ELF-1 (cell line): ENCODE measurements at places on chromosomes 6 and 20.

DNA sequence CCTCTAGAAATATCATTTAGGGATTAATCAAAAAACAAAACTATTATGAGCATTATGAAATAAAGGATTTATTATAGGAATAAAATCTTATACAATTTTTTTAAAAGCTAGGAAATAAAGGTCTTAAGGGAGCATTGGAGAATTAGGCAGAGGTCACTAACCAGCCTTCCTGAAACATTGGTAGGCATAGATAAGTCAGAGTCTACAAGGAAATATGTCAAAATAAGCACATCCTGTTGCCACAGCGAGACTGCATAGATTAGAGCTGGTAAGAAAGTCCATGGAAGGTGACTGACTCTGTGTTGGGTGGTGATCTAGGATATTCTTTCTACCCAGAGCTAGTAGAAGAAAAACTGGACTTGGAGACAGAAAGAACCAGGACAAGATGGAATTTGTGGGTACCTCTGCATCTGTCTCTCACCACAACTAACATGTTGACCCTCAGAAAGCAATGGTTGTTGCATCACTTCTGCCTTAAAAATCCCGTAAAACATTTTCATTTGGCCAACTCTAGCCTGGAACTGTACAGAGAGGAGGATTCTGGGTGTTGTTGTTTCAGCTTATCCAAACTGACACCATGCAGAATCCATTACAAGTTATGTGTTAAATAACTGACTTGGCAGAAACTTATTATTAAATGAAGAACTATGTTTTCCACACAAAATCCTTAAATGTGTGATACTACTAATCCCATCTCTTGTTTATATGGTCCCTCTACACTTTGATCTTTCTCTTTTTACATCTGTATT lies 77.1 kb downstream of the FBXO5 start:
- DNase-seq, result no peak

DNA sequence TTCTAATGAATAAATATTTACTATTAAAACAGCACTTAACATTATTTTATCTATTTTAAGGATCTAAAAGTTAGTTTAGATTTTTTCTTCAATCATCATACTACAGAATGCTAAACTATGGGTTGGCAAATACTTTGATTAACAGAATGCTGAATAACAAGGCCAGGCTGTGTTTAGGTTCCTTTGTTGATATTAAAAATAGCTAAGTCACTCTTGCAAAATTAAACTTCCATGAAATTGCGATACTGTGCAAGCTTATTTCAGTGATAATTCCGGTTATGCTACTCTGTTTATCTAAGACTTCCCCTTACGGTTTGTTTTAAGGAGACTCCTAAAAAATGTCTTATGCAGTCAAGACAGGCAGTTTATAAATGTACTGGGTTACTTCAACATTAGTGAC lies 2.8 kb downstream of the RNF24 start:
- DNase-seq, result no peak

GRCh38 chr6:92428448-92428847 lies 990.9 kb downstream of the EPHA7 start:
- DNase-seq, result no peak

DNA sequence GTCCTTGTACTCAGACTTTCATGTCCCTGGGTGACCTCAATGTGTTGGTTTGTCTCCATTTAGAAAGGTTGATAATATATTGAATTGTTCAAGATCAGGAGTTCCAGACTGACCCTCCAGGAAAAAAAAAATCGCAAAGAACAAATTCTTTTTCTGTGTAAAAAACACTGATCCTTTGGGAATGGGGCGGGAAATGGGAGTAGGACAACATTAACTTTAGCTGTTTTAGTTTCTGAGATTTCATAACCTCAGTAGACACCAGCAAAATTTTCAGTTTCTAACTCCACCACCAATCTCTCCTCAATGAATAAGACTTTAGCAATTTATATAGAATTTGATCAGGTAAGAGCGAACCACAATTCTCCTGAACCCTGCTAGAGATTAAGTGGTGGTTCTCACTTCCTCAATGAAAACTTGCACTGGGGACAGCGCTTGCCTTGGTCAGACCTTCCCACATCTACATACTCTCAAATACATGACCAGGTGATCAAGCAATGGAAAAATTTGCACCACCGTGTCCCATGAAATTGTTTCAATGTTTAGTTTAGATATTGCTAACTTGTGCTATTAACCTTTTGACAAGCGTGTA lies 231.2 kb upstream of the PLN start:
- DNase-seq, result no peak

DNA sequence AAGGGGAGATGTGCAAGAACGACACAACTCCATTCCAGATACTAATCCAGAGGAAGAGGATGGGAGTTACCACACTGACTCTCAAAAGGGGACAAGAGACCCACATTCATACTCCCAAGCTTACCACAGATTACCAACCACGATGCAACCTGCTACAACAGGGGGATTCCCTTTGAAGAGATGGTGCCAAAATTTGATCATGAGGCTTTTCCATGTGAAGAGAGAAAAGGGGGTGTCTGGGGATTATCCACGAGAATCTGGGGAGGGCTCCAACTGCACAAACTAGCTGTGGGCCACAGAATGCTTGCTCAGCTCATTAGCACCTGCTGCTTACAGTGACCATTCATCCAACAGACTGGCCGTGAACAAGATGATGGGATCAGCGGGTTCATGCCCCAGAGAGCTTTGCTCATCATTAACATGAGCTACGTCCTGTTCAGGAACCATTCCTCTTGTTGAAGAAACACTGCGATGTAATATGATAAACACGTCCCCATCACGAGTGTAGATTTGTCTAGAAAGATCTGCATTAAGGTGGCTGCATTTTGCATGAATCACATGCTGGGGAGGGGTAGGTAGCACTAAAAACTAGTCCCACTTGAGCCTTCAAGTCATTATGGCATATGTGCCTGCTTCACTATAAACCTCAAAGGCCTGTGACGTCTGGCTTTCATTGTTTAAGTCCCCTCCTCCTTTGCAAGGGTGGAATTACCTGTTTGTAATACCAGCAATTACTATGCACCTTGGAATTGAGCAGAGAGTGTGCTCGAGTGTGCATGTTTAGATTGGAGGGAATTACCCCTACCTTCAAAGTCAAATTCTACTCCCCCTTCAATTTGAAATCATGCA lies 4.0 kb downstream of the PLAGL2 start:
- DNase-seq, result no peak

DNA sequence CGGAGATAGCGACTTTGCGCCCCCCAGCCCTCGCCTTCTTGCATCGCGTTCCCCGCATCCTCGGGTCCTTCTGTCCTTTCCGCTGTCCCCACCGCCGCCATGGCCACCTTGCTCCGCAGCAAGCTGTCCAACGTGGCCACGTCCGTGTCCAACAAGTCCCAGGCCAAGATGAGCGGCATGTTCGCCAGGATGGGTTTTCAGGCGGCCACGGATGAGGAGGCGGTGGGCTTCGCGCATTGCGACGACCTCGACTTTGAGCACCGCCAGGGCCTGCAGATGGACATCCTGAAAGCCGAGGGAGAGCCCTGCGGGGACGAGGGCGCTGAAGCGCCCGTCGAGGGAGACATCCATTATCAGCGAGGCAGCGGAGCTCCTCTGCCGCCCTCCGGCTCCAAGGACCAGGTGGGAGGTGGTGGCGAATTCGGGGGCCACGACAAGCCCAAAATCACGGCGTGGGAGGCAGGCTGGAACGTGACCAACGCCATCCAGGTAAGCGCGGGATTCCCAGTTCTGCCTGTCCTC lies 401 bp downstream of the SLC32A1 start:
- DNase-seq, result no peak

DNA sequence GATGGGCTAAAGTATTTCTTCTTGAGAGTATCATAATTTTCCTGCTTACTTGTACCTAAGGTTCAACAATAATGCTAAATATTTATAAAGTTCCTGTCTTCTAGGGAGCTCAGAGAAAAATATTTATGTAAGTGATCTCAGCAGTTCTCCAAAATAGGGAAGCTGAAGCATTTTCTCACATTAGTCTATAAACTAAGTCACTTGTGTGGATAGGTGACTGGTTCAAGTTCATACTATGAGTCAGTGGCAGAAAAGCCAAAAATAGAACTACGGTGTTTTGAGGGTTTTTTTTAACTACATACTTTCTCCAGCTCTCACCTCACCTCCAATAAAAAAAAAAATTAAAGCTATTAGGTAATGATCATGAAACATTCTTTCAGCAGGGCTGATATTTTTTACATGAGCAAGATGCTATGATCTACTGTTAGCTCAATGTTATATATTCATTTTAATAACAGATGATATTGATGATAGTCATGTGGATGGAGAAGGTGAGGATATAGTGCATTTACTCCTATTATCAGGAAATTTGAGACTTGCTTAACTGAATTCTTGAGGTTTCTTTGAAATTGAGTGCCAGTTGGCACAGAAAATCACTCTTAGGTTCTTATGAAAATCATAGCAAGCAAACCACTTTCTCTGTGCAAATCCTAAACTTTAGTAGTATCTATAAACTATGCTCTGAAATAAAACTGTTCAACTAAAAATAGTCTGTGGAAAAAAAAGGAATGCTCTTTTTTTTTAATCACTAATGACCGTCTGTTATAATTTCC lies 4.1 kb upstream of the MOXD1 start:
- no peak for DNase-seq

GRCh38 chr6:150078788-150079187 lies 9.9 kb upstream of the ULBP3 start:
- no peak for DNase-seq

- DNase-seq, result peak; percentile 68
Observed at GRCh38 chr6:19892260-19892659, 55.1 kb downstream of the ID4 start.

GRCh38 chr6:1040393-1040792 lies 271.5 kb upstream of the FOXQ1 start:
- no peak for DNase-seq

- DNase-seq, result no peak
Observed at GRCh38 chr20:20386192-20386591, 18.3 kb downstream of the INSM1 start.

- no peak for DNase-seq
Observed at GRCh38 chr6:84467296-84467695, 239.9 kb upstream of the CEP162 start.
